Right renal pelvis (tissue), 4 donors: ENCODE measurements at places on chromosomes 13 and 19.

GRCh38 chr19:5792224-5792623, 1.3 kb upstream of the DUS3L start:
- DNase-seq = no peak

GRCh38 chr13:93248627-93249047, 22.0 kb downstream of the GPC6 start:
- DNase-seq = no peak

DNA sequence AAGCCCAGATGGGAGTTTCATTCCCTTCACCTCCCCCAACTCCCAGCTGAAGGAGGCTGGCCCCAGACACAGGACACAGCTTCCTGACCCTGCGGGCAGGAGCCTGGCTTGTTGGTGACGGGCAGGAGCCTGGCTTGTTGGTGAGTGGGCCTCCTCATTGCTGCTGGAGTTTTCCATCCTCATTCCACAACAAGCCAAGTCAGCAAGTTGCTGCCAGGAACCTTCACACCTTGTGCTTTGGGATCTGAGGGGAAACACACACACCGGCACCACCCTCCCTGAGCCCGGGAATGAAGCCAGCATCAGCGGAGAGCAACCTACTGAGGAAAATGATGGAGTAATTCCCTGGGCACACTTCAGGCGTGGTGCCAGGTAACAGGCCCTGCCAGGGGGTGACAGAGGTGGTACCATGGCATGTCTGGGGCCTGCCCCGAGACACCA, 74.9 kb downstream of the ALOX5AP start:
- DNase-seq = no peak

DNA sequence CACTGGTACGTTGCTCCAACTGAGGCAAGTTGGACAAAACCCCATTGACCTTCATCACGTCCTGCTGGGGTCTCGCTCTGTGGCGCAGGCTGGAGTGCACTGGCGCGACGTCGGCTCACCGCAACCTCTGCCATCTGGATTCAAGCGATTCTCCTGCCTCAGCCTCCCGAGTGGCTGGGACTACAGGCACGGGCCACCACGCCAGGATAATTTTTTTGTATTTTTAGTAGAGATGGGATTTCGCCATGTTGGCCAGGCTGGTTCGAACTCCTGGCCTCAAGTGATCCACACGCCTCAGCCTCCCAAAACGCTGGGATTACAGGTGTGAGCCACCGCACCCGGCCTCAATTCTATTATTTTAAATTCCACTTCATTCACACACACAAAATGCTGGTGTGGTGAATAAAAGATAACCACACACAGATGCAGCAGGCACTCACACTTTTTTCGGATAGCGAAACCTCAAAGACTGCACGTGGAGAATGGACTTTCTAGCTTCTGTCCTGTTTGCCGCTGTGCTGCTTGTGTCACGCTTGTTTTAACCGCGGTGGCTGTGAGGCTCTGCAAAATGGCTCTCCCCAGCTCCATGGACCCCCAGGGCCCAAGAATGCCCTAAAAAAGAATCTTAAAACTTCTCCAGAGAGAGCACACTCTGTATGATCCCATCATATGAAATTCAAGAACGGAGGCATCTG, 58.4 kb downstream of the COL4A1 start:
- no peak for DNase-seq

DNA sequence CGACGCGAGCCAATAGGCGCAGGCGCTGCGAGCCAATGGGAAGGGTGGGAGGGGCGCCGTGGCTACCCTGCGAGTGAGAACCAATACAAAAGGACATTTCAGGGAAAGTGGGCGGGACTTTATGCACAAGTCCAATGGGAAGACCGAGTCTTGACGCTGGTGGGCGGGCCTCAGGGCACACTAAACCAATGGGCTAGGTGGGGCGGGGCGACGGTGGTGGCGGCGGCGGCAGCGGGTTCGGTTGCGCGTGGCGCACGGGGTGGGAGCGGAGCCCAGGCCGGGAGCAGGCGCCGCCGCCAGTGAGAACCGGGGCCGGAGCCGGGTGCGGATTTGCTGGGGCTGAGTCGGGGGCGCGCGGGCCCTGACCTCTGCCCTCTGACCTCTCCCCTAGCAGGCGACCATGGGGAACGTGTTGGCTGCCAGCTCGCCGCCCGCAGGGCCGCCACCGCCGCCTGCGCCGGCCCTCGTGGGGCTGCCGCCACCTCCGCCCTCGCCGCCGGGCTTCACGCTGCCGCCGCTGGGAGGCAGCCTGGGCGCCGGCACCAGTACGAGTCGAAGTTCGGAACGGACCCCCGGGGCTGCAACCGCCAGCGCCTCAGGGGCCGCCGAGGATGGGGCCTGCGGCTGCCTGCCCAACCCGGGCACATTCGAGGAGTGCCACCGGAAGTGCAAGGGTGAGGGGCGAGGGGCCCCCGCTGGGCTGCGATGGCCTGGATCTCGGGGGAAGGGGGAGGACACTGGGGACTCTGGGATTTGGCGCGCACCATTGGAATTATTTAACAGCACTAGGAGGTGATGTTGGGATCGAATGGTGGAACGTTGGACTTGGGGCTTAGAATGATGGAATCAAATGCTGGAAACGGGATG, at the start of gene TOMM40:
TSS of gene TOMM40 (plus strand) at position 239 of the 867 bp plus-strand sequence. CDS start at position 401, 162 bp downstream.
- no peak for DNase-seq

- no peak for DNase-seq
Observed at GRCh38 chr19:31255831-31256592, 93.2 kb downstream of the TSHZ3 start.

DNA sequence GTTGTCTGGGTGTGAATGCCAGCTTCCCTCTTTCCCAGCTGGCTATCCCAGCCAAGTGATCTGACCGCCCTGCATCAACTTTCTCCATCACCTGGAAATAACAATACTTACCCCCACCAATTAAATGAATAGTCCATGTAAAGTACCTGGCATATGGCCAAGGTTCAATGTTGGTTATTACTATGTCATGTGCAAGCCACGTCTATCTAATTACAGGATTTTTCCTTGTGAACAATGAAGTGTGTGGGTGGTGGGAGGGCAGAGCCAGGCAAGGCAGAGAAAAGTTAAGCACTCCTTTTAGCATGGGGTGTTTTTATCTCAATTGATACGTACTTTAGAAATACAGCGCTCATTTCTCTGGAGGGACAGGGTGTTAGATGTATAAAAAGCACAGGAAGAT, 121.1 kb downstream of the NHLRC3 start:
- no peak for DNase-seq

GRCh38 chr19:18473003-18473705, 35.2 kb upstream of the ISYNA1 start:
- no peak for DNase-seq
